Activated B cell treated with CpG ODN at 0.5 μM for 24 hours (primary cell): ENCODE measurements at places on chromosomes 7 and 10. TPM values are rescaled to one million over a fixed set of nuclear protein-coding genes. Genes with fewer than 3 reads are reported as not detected.

DNA sequence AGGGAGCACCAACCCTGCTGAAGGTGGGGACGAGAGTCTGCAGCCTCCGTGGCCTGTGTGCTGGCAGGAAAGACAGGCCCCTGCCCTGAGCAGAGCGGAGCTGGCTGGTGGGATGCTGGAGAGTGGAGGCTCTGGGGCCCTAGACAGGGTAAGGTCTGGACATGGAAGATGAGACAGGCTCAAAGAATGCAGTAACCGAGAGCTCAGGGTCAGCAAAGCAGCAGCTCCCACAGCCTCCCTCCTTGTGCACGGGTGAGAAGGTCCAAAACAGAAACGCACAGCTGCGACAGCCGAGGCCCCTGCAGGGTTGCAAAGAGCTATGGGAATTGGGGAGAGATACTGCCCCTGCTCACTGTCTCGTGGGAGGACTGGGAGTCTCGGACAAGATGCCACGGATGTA lies 80.5 kb downstream of the TNS3 start:
- no peaks in the 10 kb centered on the region for H3K27me3 ChIP-seq
- H3K36me3 ChIP-seq = peaks cover 18% of the 10 kb centered on the region
- DNase-seq = no peak
- peaks cover 46% of the 10 kb centered on the region for H3K4me1 ChIP-seq
- no peak overlapping the region for H3K27ac ChIP-seq

- no peaks in the 10 kb centered on the region for H3K4me1 ChIP-seq
- no peak overlapping the region for H3K4me3 ChIP-seq
- peaks cover 1% of the 10 kb centered on the region for H3K27me3 ChIP-seq
- DNase-seq = no peak
Observed at GRCh38 chr10:125296598-125296997, 136.2 kb upstream of the CTBP2 start.

GRCh38 chr10:95906677-95907455 lies 909 bp upstream of the CC2D2B start:
- H3K4me3 ChIP-seq = peak overlapping the region; percentile 94
- peak overlapping the region; percentile 81 for H3K27ac ChIP-seq
- H3K36me3 ChIP-seq = peaks cover 10% of the 10 kb centered on the region
- DNase-seq = no peak

GRCh38 chr10:103806395-103807187 lies 48.8 kb downstream of the SH3PXD2A start:
- H3K4me1 ChIP-seq = no peaks in the 10 kb centered on the region
- no peak for DNase-seq
- no peak overlapping the region for H3K27ac ChIP-seq
- no peak overlapping the region for H3K4me3 ChIP-seq
- no peaks in the 10 kb centered on the region for H3K36me3 ChIP-seq

DNA sequence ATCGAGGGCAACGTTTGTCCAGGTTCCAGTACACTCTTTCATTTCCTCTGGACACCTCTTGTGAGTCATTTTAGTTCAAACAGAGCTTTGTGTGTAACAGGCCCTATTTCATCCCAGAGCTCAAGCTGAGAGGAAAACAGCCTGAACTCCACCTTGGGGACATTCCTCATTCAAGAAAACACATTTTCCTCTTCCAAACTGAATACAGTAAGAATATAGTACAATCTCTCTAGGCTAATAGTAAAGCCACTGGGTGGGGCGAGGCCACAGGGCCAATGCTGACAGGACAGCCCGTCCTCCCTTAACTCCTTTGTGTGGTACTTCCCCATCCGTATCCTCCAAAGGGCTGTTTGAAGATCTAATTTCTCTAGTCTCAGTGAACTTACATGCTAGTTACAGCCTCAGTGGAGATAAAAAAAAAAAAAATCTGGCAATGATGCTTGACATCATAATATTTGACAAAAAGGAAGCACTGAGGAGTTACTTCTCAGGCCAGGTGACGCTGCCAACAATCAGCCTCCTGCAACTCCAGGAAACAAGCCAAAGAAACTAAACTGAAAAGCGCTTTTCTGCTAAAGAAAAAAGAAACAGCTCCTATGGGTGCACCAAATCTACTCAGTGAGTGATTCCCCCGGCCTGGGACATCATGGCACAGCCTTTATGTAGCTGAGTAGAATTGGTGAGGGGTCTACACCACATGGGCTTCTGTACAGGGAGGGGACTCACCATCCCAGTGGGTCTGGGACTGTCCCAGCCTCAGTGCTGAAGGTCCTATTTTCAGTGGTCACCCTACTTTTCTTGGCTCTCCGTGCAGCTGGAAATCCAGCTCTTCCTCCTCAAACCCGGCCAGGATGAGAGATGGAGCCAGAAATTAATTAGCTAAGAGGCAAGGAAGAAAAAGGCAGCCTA lies 238.2 kb upstream of the NEBL start:
- no peak overlapping the region for H3K27ac ChIP-seq
- H3K36me3 ChIP-seq = no peaks in the 10 kb centered on the region
- no peak overlapping the region for H3K4me3 ChIP-seq

GRCh38 chr10:18333621-18334020 lies 193.4 kb downstream of the CACNB2 start:
- DNase-seq = no peak
- H3K27ac ChIP-seq = no peak overlapping the region
- H3K4me3 ChIP-seq = no peak overlapping the region
- H3K36me3 ChIP-seq = no peaks in the 10 kb centered on the region
- H3K4me1 ChIP-seq = no peaks in the 10 kb centered on the region
- H3K27me3 ChIP-seq = no peaks in the 10 kb centered on the region

The HOXA4 gene
- total RNA-seq = 0.17 and 0.40 TPM in 2 replicates
